Activated CD4-positive, alpha-beta T cell treated with anti-CD3 and anti-CD28 coated beads for 24 hours (primary cell): ENCODE measurements at places on chromosomes 2 and 18.

DNA sequence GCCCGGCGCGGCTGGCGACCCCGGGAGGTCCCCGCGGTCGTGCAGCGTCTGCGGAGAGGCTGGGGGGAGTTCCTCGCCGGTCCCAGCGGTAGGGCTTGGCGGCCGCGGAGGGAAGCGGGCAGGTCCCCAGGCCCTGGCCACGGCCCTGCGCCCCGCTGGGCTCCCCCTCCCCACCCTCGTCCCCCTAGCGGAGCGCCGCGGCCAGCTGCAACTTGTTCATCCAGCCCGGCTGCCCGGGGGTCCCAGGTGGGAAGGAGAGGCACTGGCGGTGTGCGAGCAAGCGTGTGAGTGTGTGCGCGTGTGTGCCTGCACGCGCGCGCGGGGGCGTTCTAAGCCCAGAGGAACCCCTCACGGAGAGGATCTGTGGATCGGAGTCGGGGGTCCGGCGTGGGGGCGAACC lies 1.3 kb downstream of the PTPRM start:
- no peak for DNase-seq

DNA sequence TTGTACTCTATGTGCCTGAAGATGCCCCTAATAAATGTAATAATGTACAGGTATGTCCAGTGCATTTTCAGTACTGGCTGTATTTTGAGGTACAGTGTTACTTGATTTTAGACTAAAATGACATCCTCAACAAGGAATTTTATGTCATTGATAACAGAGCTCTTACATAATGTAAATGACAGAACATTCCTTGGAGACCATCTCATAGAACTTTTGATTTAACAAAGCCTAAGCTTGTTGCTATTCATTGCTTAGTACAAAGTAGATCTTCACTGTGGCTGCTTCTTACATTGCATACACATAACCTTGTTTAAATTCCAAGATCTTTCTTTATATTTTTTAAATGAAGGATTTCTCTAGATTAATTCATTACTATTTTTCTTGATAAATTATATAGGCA lies 24.1 kb downstream of the DYNC1I2 start:
- DNase-seq = no peak

DNA sequence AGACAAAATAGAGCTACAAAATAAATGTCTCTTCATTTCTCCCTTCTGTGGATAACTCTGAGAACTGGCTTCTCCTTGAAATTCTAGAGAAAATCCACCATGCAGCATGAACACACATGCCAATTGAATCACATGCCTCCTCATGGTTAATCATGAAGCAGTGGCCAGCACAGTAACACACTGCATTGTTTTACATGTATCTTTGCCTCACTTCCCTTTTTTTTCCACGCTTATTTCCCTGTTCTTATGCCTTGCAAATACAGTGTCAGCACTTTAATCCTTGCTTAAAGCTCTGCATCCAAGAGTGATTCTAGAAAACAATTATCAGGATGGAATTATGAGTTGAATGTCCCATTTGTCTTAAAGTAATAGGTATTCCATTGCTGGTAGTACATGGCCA lies 50.3 kb upstream of the ZBTB7C start:
- DNase-seq = no peak

GRCh38 chr2:133265432-133265949 lies 302.8 kb downstream of the NCKAP5 start:
- DNase-seq = no peak

- DNase-seq = no peak
Measured at GRCh38 chr2:8794923-8795825, 42.2 kb downstream of the KIDINS220 start.

GRCh38 chr2:129984426-129984825 lies 5.0 kb downstream of the RAB6C start:
- DNase-seq = no peak

DNA sequence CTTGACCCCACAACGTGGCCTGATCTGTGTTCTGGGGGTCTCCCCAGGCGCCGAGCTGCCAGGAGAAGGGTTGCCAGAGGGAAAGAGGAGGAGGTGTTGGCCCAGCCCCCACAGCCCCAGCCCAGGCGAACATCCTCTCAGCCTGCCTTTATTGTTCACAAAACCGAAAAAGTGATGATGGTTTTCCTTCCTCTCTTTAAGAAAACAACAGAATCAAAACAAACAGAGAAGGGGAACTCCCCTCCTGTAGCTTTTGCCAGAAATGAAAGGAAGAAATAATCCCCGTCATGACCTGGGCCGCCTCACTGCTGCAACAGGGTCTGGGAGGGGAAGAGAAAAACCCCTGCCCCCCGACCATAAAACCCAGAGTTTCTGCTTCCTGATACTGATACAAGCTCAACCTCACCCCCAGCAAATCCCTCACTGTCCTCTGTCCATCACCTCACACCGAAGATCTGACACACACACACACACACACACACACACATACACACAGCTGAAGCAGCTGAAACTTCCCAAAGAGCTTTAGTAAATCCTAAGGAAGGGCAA lies 52.0 kb downstream of the ZFP36L2 start:
- DNase-seq = peak; percentile 52

- DNase-seq = no peak
Measured at GRCh38 chr2:154507186-154507585, 191.3 kb upstream of the KCNJ3 start.
